ENCODE measurements at places on chromosomes 16 and 17. TPM values are rescaled to one million over a fixed set of nuclear protein-coding genes. Genes with fewer than 3 reads are reported as not detected.

DNA sequence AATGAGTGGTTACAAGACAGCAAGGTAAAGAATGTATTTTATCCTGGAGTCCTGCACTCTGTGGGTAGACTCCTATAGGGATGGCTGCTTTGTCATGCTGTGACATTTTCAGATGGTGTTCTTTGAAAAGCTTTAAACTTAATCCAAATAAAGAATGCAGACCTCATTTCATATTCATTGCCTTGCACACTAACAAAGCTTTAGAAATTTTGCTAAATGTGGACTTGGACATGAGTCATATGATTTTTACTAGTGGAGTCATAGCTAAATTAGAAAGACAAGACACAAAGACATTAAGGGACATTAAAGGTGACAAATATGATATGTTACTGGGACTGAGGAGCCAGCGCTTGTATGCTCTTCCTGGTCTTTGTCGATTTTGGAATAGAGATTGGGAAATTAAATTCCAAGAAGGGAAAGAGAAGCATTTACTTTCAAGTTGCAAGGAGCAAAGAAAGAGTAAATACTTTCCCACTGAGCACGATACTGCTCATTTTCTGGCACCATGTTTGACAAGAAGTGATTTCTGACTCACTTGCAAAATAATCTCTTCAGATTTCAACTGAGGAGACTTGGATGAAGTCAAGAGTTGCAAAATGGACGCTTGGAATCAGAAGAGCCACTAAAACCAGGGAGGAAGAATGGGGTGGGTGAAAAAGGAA is 152.9 kb upstream of the MYOCD start:
- DNase-seq: no peak

DNA sequence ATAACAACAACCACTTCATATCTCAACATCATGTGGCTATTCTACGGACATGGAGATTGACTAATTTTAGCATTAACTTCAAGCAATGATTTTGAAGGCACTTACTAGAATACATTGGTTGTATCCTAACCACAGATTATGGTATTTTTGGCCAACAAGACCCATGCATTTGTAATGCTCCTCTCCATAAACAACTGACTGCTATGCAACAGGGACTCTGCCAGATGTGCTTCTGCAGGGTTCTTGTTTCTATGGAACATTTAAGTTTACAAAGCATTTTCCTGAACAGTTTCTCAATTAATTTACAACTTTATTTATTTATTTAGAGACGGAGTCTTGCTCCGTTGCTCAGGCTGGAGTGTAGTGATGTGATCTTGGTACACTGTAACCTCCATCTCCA is 178.0 kb downstream of the PARN start:
- DNase-seq: no peak

GRCh38 chr16:75251280-75252048 is at the start of gene BCAR1:
TSS of gene BCAR1 (minus strand) at chr16:75251624. CDS start at chr16:75251482, 142 bp downstream.
- no peak for DNase-seq

DNA sequence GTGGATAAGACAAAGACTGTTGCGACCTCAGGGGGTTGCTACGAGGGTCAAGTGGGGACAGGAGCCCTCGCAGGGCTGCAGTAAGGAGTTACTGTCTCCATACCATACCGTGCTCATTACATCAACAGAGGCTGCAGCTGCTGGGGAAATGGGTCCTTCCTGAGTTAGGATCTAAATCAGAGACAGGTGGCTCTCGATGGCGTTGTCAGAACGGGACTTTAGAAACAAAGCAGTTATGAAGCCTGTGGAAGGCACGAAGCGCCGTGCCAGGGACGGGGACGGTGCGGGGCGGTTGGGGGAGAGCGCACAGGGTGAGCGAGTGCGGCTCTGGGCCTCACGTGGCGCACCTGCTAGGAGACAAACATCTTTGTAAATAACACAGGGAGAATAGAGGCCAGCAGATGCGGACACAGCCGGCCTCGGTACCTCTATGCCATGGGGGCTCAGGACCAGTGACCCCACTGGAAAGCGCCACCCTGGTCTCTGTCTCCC is 34.4 kb downstream of the ZCCHC14 start:
- DNase-seq: no peak

DNA sequence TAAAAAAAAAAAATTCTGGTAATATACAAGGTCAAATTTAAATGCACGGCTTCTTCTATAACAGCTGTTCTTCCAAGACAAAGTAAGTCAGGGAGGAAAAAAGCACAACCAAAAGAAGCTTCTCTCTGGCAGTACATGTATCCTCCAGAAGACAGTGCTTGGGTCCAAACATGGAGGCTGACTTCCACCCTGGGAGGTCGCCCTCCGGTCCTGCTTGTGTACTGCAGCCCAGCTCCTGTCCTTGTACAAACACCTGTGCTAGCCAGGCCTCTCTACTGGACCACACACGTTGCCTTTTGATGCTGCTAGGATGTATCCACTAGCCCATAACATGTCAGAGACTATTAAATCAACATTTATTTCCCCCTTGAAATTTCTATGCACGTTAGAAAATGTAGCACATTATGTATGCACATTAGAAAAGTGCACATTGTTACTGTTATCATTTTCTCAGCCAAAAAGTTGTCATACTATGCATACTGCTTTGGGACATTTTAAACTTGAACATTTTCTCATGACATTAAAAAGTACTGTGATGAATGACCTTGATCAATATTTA is 21.9 kb downstream of the TEKT3 start:
- no peak for DNase-seq

GRCh38 chr17:56350592-56350991 is 197.3 kb downstream of the ANKFN1 start:
- no peak for DNase-seq

Gene MYO15B
- 224 TPM for polyA plus RNA-seq

- no peak for DNase-seq
Observed at GRCh38 chr17:44376124-44376523, 12.5 kb upstream of the FAM171A2 start.

- DNase-seq: no peak
Observed at GRCh38 chr17:74199306-74200092, 4.0 kb upstream of the RPL38 start.

DNA sequence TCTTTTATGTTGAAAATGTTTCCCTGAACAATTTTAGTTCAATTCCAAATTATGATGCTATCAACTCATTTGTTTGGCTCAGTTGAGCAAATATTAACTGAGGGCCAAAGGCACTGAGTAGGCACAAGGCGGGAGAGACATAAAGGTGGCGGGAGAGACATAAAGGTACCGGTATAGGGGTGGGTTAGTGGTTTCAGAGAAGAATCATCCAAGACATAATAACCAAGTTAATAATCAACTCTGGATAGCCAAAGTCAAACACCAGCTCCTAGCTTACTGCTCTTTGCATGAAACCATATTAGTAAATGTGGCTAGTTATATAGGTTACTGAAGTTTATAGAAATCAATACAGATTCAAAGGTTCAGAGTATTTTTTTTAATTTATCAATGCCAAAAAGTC is 91.7 kb downstream of the RPGRIP1L start:
- DNase-seq: no peak

DNA sequence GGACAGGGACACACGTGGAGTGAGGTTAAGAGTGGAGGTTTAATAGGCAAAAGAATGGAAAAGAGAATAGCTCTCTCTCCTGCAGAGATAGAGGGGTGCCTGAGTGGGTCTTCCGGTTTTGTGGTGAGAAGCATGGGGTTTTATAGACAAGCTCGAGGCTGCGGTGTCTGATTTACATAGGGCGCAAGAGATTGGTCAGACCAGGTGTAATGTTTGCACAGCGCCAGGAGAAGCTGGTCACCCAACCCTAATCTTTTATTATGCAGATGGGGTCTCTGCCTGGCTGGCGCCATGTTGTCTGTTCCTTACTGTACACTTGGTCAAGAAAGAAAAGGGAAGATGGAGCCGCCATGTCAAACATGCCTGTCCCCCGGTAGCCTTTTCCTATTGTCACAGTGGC is 44.5 kb upstream of the MLYCD start:
- no peak for DNase-seq

Gene SLFN5
- polyA plus RNA-seq: 15.3 TPM

GRCh38 chr16:84065536-84066132 is 23.0 kb upstream of the SLC38A8 start:
- no peak for DNase-seq

DNA sequence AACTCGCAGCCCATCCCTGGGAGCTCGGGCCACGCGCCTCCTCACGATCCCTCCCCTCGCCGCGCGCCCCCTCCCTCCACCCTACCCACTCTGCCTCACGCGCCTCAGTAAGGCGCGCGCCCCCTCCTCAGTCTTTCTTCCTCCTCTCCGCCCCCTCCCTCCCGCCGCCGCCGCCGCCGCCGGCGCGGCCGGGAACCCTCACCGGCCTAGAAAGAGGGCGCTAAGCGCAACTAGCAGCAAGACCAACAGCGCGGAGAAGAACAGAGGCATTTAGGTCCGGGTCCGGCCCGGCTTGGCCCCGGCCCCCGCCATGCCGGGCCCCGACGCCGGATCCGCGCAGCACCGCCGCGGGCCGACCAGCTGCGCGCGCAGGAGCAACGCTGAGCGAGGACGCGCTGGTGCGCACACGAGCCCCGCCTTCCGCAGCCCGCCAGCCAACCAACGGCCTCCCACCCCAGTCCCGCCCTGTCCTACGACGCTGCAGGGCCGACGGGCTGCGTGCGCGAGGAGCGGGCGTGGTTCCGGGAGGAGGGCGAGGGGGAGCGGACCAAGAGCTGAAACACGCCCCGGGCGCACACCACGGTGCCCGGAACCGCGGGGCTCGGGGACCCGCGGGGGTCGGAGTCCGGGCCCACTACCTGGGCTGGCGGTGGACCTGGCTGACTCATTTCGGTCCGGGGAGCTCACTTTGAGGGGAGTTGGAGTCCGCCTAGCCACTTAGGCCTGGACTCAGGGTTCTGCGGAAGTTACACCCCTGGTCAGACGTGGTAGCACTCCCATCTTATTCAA is at the start of gene BLTP2:
BLTP2 (minus strand) TSS at position 372 of the 789 bp plus-strand sequence; CDS start at position 270, 102 bp downstream.
- peak; percentile 88 for DNase-seq

Gene CDT1
- polyA plus RNA-seq: 11.9 TPM

- no peak for DNase-seq
Observed at GRCh38 chr16:73616166-73616753, 568.3 kb upstream of the ZFHX3 start.

DNA sequence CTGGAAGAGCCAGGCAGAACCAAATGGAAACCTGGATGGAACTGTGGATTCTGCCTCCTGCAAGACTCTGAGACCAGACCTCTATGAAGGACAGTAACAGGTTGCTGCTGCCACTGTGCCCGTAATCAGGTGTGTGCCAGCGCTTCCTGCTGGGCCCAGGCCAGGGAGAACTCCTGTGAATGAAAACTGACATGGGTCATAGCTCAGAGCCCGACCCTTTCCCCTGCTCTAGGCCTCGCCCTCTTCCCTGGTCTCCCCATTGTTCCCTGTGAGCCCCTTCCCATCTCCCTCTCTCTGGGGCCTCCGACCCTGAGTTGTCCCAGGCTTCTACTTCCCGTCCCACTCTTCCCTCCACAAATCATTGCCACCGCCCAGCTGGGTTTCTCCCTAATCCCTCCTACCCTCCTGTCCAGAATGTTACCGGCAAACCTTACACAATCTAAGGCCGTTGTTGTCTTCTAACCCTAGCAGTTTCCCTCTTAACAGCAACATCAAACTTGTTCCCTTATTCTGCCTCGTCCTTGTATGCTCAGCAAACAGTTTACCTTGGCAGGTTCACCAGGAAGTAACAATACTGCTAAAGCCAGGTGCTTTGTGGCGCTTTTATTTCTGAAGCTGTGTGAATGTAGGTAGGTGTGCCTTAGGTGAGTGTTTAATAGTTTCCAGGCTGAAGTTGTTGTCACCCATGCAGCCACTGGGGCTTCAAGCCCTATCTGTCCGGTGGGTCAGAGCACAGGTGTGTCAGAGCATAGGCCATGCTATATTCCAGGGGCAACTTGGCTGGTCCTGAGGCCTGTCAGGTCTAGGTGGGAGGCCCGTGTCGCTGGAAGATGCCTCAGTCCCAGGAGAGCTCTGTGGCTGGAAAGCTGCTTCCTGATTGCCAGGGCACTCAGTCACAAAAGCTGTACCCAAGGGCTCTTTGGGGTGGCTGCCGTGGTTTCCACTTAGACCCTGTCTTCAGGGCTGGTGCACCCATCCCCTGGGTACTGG is 32.0 kb downstream of the SMPD3 start:
- no peak for DNase-seq

Gene CLEC18A
- polyA plus RNA-seq: 46.1 TPM

Gene IRX5
- polyA plus RNA-seq: 7.7 TPM

DNA sequence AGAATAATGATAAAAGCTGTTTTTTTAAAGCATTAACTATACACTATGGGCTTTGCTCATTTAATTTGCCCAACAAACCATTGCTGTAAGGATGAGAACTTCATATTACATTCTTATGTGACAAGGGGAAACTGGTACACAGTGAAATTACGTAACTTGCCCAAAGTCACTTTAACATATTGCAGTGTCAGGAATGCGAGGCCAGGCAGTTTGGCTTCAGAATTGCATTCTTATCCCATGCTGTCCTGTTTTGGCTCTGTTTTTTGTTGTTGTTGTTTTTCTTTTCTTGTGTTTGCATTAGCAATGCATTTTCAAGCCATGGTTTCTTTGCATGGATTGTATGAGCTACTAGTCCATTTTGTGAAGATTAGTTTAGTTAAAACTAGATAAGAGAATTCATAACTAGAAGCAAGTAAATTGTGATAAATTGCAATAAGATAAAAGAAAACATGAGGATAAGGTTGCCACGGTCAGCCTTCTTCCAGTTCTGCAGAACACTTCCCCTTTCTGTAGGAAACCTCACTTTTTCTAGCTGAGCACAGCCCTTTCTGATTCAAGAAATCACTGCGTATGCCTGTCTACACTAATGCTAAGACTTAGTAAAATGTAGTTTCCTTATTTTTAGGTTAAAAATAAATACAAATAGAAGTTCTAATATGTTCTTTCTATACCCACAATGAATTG is 221.3 kb upstream of the KCNJ16 start:
- DNase-seq: no peak

DNA sequence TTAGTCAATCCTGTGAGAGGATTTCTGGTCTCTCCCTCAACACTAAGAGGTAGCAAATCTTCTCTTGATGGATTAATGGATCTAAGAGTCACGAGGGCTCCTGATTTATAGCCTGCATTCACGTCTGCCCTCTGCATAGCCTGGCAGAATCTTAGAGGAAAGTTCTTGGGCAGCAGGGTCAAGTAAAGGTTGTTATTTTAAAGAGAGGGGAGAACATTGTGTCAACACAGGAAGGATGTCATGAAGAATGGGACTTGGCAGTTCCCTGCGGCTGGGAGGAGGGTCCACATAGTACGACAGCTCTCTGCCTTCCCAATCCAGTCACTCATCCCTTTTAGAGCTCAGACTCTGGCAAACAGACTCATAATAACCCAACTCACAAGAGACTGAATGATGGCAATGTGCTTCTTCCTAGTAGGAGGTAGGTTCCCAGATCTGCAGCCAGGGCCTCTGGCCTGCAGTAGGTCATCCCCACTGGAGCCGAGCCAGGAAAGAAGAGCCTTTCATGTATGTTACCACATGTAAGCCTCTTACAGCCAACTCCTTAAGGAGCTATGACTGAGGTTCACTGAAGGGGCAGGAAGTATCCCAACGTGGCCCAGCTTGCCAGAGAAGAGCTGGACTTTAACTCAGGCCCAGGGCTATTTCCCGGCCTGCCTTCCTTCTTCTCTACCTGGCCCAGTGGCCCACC is 25.4 kb upstream of the RPTOR start:
- DNase-seq: no peak

GRCh38 chr17:56737421-56738161 is 96.1 kb downstream of the C17orf67 start:
- no peak for DNase-seq

Gene TM4SF5
- 2.9 TPM for polyA plus RNA-seq

Gene EXOC3L1
- 2.3 TPM for polyA plus RNA-seq

GRCh38 chr17:5552841-5553240 is 31.5 kb downstream of the NLRP1 start:
- no peak for DNase-seq

- no peak for DNase-seq
Observed at GRCh38 chr16:29819506-29819905, 756 bp upstream of the MVP start.

Gene CDRT15
- 0.68 TPM for polyA plus RNA-seq

- DNase-seq: peak; percentile 97
Observed at GRCh38 chr16:31073970-31074813, at the start of the genes ZNF646 and ZNF668. TSS of gene ZNF646 (plus strand) at chr16:31074422. CDS start at chr16:31076325, 1,903 bp downstream. TSS of gene ZNF668 (minus strand) at chr16:31074240. CDS start at chr16:31064459, 9,781 bp downstream.
